ENCODE measurements at places on chromosomes 1 and 21. TPM values are rescaled to one million over a fixed set of nuclear protein-coding genes. Genes with fewer than 3 reads are reported as not detected.
A peak's percentile ranks its signal among the peaks of the same experiment; 100 is the strongest.

GRCh38 chr1:27132624-27133023, 22.3 kb downstream of the SLC9A1 start:
- peak; percentile 86 for DNase-seq

DNA sequence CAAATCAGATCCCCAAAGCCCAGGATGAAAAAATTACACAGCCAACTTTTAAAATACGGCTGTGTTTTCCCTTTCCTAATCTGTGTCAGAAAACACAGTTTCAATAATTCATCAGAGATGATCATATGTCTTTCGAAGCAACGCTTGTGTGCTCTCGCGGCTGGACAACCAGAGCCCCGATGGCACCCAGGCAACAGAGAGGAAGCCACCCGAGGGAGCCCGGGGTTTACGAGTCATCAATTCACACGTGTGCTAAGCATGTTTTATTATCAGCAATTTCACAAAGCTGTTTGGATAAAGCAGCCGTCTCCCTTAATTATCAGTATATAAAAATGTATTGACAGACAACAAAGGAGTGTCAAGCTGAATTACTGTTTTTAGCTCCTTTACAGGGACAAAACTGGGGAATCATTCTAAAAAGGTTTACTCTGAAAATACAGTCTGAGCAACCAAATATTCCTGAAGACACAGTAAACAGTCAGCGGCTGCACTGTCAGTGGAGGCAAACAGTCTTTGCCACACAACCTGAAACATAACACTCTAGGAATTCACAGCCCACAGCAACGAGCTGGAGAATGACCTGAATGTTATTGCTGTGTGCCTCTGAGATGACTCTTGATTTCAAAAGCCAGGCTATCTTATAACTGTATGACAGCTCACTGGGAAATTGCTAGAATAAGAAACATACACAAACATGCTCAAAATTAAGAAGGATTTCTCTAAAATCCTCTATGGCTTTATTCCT, 201.0 kb downstream of the SIPA1L2 start:
- DNase-seq = peak; percentile 85

GRCh38 chr1:197776351-197777105, 1.2 kb upstream of the DENND1B start:
- no peak for DNase-seq

DNA sequence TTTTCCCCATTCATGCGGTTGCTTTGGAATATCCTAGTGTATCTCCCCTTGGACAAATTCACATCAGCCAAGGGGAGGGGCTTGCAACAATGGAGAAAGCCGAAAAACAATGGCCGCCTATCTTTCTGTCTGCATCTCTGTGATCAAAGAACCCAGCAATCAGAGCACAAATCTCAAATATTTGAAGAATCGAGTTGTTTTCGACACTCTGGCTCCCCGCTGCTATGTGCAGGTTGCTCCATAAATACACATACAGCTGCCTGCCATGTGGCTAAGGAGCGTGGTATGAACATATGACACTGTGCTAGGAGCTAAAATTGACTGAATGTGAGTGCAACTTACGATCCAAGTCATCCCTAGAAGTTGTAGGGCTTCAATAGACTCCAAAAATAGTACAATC, 8.5 kb downstream of the CFHR4 start:
- no peak for DNase-seq

DNA sequence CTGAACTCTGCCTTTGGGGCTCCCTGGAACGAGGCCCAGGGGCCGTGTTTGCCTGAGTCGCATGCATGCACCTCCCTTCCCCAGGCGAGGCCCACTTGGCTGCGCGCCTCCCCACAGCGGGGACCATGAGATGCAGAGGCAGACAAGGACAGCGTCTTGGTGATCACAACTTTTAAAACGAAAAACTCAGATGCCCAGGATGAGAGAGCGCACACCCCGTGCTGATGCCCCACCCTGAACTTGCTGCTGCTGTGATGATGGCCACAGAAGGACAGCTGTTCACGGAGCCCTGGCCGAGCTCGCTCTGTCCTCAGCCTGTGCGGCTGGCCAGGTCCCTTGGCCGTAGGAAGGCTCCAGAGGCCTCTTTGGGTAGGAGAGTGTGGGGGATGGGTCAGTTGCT, 11.4 kb upstream of the PRMT2 start:
- DNase-seq = no peak

DNA sequence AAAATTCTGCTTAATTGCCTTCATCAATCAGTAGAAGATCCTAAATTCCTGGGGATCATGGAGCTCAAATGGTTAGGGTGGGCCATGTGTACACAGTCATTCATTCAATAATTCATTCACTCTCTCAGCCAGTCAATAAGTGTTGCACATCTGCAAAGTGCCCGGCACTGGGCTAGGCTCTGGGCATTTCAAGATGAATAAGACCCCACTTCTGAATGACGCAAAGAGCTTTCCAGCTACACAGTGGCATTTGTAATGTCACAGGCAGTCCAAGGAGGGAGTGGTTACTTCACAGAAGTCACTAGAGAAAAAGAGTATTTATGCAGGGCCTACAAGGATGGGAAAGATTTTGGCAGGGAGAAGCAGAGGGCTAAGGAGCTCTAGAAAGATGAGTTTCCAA, 93.2 kb downstream of the KCNJ15 start:
- no peak for DNase-seq

- no peak for DNase-seq
These were observed 547.3 kb upstream of the B3GALT2 start for GRCh38 chr1:193733674-193734073.

- no peak for DNase-seq
These were observed 73.7 kb downstream of the SPATA46 start for GRCh38 chr1:162303004-162303344.

GRCh38 chr1:22570140-22570909, 7.0 kb downstream of the EPHA8 start:
- DNase-seq = no peak

GRCh38 chr1:54547601-54548388, at the start of gene ACOT11:
Gene ACOT11 (plus strand): TSS chr1:54548228. CDS start chr1:54548310, 82 bp downstream.
- DNase-seq = peak; percentile 93

GRCh38 chr1:198903203-198903602, 264.4 kb downstream of the PTPRC start:
- no peak for DNase-seq

DNA sequence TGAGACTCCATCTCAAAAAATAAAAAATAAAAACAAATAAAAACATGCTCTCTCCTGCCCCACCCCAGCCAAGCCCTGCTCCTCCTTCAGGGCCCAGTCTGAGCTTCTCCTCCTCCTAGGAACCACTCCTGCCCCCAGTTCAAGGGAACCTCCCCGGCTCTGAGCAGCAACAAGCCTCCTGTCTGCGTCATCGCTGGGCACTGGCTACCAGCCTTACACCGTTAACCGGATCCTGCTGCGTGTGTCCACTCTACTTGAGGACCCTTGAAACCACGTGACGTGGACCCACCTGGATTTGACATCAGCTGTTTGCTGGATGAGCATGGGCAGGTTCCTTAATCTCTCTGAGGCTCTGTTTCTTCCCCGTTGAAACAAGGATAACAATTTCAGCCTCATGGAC, 1.6 kb upstream of the TAS1R2 start:
- no peak for DNase-seq

- DNase-seq = peak; percentile 16
These were observed 48.2 kb upstream of the LRP8 start for GRCh38 chr1:53376041-53376461.

DNA sequence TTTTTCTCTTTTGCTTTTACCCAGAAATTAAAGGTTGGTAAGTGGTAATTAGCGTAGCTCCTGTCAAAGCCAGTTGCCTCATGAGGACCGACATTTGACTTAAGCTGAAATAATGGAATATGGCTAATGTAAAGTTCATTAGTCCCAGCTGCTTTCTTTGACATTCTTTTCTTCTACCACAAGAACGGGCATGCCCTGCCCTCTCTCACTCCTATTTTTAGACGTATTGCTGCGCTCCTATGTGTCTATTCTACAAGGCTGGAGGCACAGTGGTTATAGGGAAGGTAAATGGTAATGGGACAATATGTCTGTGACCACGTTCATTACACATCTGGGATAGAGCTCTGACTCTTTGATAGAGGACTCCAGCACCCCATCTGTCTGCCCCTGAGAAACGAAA, 6.8 kb downstream of the CORT start:
- DNase-seq = no peak

- no peak for DNase-seq
These were observed 16.4 kb upstream of the TARBP1 start for GRCh38 chr1:234495231-234495990.

- no peak for DNase-seq
These were observed 648.5 kb downstream of the LMO4 start for GRCh38 chr1:87977145-87977544.

DNA sequence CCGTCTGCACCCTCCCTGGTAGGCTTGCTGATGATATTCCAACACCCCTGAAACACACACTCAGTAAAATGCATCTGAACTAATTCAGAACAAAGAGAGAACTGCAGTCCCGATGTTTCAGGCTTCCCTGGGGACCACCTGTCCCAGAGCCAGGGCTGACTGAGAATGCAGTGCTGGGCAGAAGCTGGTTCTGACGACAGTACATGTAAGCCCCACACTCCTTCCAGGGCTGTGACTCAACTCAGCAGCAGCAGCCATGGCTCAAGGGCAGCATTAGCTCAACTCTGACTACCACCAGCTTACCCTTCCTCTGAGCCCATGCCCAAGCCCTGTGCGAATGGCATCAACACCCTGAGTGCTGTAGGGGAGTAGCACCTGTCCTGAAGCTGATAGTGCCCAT, 56.4 kb upstream of the SIPA1L2 start:
- no peak for DNase-seq

- no peak for DNase-seq
These were observed 559.8 kb downstream of the LMO4 start for GRCh38 chr1:87888446-87888845.

PTPRU gene
- total RNA-seq = 53.6 TPM

NTNG1 gene
- total RNA-seq = 2.8 TPM

MPC2 gene
- total RNA-seq = 127 TPM

REN gene
- total RNA-seq = 32.4 TPM

CYP4Z1 gene
- total RNA-seq = 0.22 TPM

PLA2G2F gene
- total RNA-seq = not detected

HSD11B1 gene
- 1.8 TPM for total RNA-seq

TNFRSF18 gene
- total RNA-seq = 8.1 TPM

MAP3K6 gene
- 86.7 TPM for total RNA-seq

FCGR1A gene
- 18.0 TPM for total RNA-seq

CR1L gene
- total RNA-seq = 0.44 TPM

ATAD3C gene
- 10.0 TPM for total RNA-seq

IQGAP3 gene
- 1.7 TPM for total RNA-seq

SELENOF gene
- 239 TPM for total RNA-seq

AXDND1 gene
- total RNA-seq = 0.57 TPM

TRIM67 gene
- total RNA-seq = not detected

Measured in kidney (tissue), 22 donors.